Umbilical cord (tissue), 2 donors: ENCODE measurements at places on chromosomes 5 and 9. TPM values are rescaled to one million over a fixed set of nuclear protein-coding genes. Genes with fewer than 3 reads are reported as not detected.
A peak's percentile ranks its signal among the peaks of the same experiment; 100 is the strongest.

SLC36A2 gene
- total RNA-seq = 1.7 TPM

ZFP62 gene
- total RNA-seq = 25.8 TPM

CENPP gene
- total RNA-seq = 8.9 TPM

SPINK4 gene
- not detected for total RNA-seq

TMEM174 gene
- 4.3 TPM for total RNA-seq

GDF9 gene
- 1.9 TPM for total RNA-seq

PTPN3 gene
- 2.9 TPM for total RNA-seq

PRKAA1 gene
- total RNA-seq = 108 TPM

ECSCR gene
- not detected for total RNA-seq

STKLD1 gene
- 7.5 TPM for total RNA-seq

DNA sequence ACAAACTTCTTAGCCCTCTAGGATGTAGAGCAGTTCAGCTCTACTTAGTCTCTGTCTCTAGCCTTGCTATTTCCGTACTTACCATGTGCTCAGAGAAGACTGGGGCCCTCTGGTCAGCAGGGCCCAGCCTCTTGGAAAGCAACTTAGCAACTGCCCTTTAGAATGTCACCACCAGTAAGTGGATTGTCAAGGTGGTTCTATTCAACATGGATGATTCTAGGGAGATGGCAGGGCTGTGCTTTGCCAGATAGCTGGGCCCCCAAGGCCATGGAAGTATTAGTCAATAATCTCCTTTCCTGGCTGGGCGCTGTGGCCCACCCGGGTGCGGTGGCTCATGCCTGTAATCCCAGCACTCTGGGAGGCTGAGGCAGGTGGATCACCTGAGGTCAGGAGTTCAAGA is 177.6 kb upstream of the MVB12B start:
- DNase-seq = no peak

GRCh38 chr5:1966461-1966860 is 83.7 kb upstream of the IRX4 start:
- DNase-seq = no peak

DNA sequence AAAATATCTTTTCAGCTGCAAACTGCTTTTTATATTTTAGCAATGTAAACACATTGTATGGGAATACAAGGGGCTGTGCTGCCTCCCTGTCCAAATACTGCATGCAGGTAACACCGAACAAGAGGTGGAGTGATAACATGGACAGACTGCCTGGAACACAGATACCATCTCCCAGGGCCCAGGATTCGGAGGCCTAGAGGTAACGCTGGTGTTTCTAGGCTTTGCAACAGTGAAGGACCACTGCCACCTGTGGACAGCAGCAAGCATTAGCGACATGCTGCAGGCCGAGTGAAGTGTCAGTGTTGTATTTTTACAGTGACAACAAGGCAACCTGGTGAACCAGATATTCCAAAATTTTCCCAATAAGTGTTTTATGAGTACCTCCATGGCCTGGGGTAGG is 379.1 kb downstream of the DMRT2 start:
- peak; percentile 50 for DNase-seq

DNA sequence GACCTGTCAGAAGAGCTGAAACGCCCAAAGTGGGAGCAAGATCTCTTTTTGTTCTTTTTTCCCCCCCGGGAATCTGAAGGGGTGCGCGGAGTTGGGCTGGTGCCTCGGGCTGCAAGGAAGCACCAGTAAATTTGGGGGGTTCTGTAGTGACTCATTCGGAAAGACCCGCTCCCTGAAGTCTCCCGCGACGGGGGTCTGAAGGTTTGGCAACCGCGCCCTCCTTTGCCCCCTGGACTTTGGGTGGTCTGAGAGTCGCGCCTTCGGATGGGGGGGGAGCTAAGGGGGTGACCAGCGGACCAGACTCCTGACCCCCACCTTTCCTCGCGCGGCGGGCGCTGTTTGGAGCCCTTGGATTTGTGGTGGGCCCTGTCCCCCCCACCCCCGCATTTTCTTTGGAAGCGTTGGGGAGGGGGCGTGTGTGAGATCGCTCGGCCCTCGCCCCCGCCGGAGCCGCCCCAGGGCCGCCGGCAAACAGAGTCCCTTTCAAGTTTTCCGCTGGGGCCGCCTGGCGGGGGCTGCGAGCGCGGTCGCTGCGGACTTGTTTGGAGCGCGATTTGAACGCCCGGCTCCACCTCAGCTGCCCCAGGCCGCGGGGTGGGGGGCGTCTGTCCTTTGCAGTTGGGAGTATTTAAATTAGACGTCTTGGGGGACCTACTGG is 2.0 kb downstream of the CXXC5 start:
- DNase-seq = no peak

DNA sequence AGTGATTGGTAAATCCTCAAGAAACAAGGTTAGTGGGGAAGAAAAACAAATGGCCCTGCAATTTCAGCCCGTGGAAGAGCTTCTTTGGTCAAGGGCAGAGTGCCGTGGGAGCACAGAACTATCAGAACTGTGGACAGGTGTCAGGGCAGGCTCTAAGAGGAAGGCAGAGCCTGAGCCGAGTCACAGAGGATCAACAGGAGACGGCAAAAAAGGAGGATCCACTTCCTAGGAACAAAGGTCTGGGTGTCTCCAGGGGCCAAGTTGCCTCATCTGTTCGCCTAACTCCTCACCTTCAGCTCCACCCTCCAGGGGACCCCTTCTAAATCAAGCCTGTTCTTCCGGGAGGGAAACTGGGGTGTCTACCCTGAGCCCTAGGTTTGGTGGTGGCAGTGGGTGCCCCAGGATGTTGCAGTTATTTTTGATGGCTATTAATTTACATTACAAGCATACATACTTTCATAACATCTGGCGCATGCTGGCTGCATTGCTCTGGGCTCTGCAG is 88.0 kb downstream of the FEM1C start:
- DNase-seq = no peak

DNA sequence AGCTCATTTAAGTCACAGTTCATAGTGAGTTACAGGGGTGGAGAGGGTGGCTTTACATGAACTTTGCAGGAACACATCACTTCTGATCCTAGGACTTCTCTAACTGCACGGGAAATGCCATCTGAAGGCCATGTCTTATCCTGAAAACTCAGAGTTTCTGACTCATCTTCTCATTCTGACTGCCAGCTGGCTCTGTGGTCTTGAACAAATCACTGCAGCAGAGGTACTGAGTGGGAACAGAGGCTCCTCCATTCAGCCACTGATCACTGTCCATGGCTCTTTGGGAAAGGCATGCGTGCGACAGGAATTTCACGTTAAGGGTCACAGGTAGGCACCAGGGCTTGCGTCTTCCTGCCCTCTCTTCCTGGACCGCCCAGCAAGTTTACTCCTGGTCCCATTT is 114.6 kb upstream of the LRRTM2 start:
- peak; percentile 36 for DNase-seq

DNA sequence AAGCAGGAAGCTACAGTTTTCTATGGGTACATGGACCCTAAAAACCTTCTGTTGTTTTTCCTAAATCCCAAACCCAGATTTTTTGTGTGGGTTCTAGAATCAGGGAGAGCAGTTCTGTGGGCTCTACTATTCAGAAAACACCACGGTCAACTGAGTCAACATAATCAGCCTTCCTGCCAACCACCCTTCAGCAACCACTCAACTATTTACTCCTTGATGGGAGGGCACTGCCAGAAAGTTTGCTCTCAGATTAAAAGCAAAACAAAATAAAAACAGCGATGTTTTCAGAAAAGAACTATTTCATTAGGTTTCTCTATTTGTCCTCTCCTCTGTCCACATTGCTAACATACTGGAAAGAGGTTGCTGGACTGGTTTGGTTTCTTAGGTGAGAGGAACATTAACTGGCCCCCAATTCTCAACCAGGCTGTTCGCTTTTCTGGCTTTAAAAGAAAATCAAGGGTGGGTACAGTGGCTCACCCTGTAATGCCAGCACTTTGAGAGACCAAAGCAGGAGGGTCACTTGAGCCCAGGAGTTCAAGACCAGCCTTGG is 72.3 kb downstream of the GCNT1 start:
- DNase-seq = no peak

DNA sequence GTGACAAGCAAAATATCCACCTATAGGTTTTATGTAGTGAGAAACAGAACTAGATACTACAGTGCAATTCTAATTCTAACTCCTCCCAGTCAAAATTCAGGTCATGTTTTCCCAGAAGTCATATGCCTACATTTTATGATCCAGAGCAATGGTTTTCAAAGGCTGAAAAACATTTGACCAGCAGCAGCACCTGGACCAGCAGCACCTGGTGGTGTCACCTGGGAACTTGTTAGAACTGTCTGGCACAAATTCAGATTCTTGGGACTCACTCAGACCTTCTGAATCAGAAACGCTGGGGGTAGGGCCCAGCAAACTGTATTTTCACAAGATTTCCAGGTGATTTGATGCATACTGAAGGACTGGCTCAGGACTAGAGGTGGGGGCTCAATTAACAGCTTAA is 367.7 kb upstream of the RFX3 start:
- DNase-seq = no peak

GRCh38 chr5:140186267-140186671 is 11.3 kb downstream of the CYSTM1 start:
- DNase-seq = no peak

DNA sequence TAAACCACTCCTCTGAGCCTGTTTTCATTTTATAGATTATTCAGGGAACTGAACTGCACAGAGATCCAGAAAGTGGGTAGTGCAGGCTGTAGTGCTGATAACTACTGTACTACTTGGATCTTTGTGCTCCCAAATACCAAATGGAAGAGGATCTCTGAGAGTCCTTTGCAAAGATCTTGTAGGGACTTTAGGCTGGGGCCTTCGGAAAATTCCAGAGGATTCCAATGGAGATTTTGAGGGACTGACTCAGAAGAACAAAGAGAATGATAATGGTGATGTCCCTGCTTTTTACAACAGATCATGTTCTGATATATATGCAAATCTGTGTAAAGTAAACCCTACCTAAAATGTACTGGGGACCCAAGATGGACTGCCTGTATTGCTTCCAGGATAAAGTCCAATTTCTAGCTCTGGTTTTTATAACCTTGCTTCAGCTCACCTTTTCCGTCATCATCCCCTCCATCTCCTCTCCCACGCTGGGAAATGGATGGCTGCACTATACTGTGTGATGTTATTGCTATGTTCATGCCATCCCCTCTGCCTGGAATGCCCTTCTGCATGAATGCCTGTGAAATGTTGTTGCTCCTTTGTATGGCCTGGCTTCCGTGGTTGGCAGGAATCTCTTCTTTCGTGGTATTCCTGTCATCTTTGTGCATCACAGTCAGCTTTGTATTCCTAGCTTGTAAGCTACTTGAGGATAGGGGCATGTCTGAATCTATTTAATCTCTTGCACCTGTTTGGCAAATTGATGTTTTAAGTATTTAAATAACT is 9.7 kb upstream of the PSMD5 start:
- DNase-seq = no peak

- DNase-seq = peak; percentile 94
These were observed 37.2 kb upstream of the COL15A1 start for GRCh38 chr9:98906273-98907040.

DNA sequence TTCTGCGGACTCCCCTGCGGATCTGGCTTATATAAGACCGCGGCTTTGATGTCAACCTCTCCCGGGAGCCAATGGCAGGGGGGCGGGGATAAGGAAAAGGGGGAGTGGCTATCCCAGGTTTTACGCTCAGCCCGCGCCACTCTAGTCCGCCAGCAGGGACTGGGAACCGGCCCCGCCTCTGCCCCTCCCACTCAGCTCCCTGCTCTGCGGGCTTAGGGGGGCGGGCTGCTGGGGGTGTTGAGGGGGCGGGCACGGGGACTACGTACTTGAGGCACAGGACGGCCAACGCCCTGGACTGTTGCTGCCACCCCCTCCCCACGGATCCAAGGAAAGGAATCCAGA is at the start of gene HAND1:
HAND1 (minus strand) TSS at position 4 of the 342 bp plus-strand sequence. CDS start 219 bp downstream, outside the sequence.
- DNase-seq = peak; percentile 95

- no peak for DNase-seq
These were observed 11.1 kb upstream of the VPS13A start for GRCh38 chr9:77166193-77166592.

GRCh38 chr9:82993856-82994605 is 68.9 kb downstream of the RASEF start:
- no peak for DNase-seq

DNA sequence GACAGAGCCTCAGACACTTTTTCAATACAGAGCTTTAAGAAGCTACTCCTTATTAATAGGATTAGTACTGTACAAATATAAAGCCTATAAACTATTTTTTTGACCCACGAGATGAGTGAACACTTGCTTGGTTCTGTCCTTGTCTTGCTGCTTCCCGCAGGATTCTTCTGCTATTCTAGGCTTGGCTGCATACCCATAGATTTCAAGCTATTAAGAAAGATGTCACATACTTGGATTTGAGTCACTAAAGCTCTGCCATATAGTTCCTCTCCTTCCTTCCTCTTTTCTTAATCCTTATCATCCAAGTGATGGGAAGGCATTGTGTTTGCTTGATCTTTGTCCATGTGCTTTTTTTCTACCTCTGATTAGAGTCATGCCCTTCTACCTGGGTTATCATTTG is 361.2 kb upstream of the TRPC7 start:
- DNase-seq = no peak
